ENCODE measurements at places on chromosomes 16 and 17.

DNA sequence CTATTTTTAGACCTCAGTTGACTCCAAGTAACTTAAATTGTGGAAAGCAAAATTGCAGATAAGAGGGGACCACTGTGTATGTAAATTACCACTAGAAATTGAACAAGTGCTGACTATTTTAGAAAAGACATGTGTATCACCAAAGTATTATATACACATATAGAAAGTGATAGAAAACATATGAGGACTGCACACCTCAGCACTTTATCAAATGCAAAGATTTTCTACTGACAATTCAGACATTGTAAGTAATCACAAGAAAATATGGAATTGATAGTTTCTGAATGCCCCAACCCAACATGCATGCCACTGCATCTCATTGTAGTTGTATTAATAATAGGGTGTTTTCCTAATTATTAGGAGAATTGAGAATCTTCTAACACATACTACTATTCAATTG is 536.5 kb downstream of the CDH11 start:
- no peak for DNase-seq

- DNase-seq, result peak; percentile 18
These were observed 1.6 kb upstream of the N4BP1 start for GRCh38 chr16:48611329-48612137.

DNA sequence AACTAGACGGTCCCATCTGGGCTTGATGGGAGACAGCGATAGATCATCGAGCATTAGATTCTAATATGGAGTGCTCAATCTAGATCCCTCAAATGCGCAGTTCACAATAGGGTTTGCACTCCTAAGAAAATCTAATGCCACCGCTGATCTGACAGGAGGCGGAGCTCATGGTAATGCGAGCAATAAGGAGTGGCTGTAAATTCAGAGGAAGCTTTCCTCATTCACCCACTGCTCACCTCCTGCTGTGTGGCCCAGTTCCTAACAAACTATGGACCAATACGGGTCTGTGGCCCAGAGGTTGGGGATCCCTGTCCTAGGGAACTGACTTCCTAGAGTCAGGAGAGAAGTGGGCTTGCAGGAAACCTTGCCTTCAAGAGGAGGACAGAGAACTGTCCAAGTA is 25.2 kb upstream of the AMZ2 start:
- no peak for DNase-seq

DNA sequence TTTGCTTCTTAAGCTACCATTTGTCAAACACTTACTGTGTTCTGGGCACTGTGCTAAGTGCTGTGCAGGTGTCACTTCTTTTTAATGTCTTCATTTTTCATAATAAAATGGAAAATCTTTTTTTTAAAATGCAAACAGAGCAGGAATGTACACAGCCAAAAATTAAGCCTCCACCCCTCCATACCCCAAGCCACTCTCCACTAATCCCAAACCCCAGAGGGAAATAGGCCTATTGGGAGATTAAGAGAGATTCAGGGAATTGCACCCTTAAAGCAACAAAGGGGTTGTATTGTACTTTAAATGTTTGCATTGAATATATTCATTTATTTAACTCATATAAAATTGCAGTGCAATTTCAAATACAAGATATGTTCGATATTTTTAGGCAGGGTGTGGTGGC is 28.6 kb upstream of the GAN start:
- DNase-seq, result no peak

DNA sequence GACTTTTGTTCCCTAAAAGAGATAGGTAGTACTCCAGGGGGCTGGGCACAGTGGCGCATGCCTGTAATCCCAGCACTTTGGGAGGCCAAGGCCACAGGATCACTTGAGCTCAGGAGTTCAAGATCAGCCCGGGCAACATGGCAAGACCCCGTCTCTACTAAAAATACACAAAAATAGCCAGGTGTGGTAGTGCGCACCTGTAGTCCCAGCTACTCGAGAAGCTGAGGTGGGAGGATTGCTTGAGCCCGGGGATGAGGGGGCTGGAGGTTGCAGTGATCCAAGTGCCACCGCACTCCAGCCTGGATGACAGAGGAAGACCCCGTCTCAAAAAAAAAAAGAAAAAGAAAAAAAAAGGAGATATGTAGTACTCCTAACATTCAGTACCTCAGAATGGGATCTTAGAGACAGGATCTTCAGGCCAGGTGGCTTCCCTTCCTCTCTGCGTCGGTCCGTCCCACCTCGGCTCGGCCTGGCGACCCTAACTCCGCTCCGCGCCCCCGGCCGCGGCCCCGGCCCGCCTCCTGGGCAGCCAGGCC is 89.6 kb downstream of the CDC27 start:
- DNase-seq, result no peak

DNA sequence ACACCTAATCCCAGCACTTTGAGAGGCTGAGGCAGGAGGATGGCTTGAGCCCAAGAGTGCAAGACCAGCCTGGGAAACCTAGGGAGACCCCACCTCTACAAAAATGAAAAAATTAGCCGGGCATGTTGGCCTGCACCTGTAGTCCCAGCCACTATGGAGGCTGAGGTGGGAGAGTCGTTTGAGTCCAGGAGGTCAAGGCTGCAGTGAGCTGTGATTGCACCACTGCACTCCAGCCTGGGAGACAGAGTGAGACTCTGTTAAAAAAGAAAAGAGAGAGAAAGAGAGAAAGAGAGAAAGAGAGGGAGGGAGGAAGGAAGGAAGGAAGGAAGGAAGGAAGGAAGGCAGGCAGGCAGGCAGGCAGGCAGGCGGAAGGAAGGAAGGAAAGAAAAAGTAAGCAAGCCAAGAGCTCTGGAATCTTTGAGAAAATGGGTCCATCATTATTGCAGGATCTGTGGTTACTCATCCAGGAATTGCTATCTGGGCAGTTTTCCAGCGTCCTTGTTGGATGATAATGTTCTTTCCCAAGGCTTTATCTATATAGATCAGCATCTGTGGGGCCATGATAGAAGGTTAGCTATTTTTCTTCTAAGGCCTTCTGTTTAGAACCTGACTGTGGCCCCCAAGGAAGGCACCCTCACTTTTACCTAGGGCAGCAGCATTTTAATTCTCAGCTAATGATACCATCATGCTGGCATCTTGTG is 533.2 kb upstream of the CDH5 start:
- no peak for DNase-seq

DNA sequence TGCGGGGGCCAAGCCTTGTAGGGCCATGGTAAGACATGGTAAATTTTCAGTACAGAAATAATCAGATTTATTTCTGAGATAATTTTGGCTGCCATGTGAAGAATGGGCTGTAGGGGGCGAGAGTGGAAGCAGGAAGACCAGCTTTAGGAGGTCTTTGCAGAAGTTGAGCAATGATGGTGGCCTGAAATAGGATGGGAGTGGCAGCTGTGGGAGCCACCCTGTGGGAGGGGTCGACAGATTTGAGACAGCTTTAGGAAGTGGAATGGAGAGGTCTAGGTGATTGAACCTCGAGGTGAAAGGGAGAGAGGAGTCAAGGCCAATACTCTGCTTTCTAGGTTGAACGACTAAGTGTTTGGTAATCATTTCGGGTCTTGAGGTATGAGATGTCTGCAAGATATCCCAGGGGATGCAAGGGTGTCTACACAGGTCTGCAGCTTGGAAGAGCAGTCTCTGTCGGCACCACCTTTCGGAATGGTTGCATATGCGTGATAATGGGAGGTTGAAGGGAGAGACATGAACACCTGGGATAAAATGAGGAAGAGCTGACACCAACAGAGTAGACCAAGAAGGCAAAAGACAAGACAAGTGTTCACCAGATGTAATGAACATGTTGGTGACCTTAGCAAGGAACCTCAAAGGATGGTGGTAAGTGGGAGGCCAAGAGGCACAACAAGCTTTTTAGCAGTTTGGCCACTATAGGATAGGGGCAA is 4.2 kb upstream of the ATXN7L3 start:
- no peak for DNase-seq

DNA sequence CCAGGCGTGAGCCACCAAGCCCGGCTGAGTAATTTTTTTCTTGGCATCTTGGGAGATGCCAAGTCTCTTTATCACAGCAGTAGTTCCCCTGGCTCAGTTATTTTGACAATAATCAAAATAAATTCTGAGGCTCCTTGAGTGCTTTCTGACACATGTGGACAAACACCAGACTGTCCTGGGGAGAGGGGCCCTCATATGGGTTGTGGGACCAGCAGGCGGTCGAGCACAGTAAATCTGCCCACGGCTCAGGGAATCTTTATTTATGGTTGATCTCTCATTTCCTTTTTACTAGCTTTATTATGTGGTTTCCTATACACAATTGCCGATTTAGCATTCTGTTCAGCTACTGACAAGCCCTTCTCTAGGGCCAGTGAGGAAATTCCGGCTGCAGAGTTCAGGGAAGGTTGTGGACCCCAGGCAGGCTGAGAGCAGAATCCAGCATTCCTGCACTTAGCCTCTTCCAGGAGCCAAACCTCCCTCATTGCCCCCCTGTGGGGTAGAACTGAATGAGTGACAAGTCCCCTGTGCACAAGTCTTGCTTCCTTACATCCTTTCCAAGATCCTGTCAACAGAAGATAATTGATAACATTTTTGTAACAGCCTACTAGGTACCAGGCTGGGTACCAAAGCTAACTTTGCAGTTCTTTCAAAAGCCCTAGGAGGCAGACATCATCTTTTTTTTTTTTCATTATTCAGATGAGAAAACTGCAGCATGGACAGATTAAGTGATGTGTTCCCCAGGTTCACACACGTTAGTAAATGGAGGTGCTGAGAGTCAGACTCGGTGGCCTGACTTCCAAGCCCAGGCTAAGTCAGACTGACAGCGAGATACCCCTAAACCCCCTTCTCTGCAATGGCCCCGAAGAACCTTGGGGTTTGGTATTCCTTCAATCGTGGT is 40.2 kb downstream of the HS3ST3B1 start:
- no peak for DNase-seq

DNA sequence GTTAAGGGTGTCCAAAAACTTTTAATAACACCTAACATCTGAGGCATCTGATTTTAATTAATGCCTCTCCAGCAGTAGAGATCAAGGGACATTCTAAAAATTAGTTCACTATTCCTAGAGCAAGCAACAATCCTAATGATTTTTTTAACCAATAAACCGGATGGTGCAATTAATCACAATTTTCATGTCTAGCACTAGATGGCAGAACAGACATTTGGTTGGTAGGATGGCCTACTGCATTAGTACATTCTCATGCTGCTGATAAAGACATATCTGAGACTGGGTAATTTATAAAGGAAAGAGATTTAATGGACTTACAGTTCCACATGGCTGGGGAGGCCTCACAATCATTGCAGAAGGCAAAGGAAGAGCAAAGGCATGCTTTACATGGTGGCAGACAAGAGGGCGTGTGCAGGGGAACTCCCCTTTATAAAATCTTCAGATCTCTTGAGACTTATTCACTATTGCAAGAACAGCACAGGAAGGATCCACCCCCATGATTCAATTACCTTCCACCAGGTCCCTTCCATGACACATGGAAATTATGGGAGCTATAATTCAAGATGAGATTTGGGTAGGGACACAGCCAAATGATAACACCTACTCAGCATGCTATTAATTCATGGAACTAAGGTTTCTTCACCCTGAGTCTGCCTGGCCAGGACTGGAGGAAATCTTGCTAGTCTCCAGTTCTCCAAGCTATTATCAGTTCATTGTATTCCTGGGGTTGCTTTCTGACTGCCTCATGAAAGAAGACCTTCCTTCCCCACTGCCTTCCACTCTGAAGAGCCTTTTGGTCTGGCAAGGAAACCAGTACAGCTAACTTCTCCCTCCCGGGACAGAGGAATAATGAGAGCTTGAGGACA is 24.8 kb downstream of the HS3ST3A1 start:
- no peak for DNase-seq

DNA sequence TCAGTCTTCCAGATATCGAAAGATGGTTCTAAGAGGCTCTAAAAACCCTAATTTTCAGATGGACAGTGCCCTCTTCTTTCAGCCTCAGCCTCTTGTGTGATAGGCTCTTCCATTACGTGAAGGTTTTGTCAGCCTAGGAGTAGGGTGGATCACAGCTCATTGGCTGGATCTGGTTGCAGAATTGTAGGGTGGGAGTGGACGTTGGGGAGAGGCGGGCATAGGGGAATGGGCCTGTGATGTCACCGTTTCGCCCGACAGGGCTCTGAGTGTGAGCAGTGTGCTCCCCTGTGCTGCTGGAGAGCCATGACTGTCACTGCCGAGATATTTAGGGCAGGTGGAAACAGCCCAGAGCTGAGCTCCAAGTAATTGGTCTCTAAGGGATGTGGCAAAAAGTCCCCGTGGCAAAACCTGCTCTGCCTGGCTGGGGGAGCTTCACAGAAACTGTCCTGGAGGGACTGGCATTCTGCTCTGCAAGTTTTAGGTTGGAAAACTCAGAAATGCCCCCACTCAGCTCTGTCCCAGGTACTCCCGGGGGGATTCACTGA is 6.2 kb upstream of the WFIKKN1 start:
- no peak for DNase-seq

DNA sequence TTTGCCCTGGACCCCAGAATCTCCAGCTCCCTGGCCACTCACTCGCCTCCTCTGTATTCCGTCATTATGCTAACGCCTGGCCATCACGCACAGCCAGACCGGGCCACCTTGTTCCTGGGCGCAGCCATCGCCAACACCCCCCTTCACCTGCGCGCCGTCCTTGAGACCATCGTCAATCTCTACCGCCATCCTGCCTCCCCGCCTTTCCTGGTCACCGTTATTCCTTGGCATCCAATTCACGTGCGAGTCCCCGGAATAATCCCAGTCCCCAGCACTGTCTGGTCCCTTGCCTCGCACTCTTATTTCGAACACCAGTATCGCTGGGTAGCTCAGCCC is 541 bp downstream of the VKORC1 start:
- DNase-seq, result no peak

DNA sequence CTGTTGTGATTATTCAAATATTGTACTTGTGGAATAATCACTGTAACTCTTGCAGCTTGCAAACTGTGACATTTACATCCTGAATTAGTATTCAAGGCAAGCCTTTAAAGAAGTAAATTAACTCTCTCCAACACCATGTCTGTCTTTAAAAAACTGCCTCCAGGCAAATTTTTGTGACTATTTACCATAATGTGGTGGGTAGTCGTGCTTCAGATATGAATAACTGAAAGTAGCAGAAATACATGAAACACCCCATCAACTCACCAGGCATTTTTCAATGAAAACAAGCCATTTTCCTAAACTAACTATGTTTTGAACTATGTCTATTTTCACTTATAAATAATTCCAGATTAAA is 217.4 kb upstream of the PSMD7 start:
- no peak for DNase-seq

- no peak for DNase-seq
These were observed 256.9 kb downstream of the C16orf95 start for GRCh38 chr16:87060034-87060986.

GRCh38 chr17:81125573-81126081 is 39.7 kb upstream of the PVALEF start:
- no peak for DNase-seq

- no peak for DNase-seq
These were observed 3.7 kb downstream of the SPATA2L start for GRCh38 chr16:89697616-89698331.

- DNase-seq, result no peak
These were observed 90.7 kb downstream of the AXIN2 start for GRCh38 chr17:65470783-65471182.

GRCh38 chr16:29789775-29790182 is 772 bp upstream of the KIF22 start:
- no peak for DNase-seq

GRCh38 chr17:66963909-66964771 is at the start of gene CACNG4:
TSS of gene CACNG4 (plus strand) at chr17:66964707. CDS start at chr17:66964912, 205 bp downstream.
- DNase-seq, result no peak

- DNase-seq, result no peak
These were observed 702 bp downstream of the TENT4B start for GRCh38 chr16:50153596-50154419.
